ENCODE measurements at places on chromosomes 5 and 9.

GRCh38 chr5:42840842-42841567 is 29.3 kb upstream of the SELENOP start:
- DNase-seq: no peak

GRCh38 chr5:175715627-175716522 is 58.0 kb downstream of the HRH2 start:
- DNase-seq: no peak

DNA sequence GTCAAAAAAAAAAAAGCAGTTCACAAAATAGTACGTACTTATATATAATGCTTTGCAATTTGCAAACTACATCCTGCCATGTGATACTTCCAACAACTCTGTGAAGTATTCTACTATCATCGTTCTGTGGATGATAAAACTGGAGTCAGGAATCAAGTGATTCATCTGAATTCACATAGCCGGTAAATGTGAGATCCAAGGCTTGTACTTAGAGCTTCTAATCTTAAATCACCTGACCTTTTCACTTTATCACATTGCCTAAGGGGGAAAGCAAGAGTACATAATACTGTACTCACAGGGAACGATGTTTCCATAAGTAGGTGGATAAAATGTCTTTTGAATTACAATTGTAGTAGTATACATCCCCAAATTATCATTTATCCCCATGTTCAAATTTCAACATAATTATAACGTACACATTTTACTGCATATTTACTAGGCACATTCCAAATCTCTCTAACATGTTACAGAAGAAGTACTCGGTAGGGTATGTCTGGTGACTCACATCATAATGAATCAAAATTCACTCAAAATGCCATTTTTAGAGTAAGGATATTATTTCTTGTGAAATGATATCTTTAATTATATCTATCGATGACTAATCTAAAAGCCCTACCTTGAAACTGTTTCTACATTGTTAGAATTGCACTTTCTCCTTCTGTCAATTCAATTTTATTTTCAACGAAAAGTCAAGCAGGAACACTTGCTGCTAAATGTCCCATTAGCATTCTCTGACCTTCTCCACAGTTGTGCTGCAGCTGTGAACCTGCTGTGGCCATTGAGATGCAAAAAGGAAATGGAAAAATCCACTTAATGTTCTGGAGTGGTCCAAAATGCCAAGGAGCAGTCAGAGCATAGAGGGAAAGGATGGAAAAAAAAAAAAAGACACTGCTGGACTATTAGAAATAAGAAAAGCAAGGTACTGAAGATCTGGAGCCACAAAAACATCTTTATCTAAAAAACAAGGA is 78.9 kb downstream of the OR2K2 start:
- no peak for DNase-seq

DNA sequence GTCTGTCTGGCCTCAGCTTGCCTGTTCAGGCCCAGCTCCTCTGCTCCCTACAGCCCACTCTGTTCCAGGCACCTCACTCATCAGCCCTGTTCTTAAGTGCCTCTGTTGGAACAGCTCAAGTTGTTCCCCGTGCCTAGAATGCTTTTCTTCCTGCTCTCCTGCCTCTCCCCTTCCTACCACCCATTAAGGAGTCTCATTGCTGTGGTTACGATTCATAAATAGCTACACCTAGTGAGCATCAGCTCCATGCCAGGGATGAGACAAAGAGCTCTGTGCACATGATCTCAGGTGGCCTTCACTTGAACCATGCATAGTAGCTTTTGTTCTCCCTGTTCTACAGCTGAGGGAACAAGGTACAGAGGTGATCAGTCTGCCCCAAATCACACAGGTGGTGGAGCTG is 54.3 kb downstream of the PSD2 start:
- no peak for DNase-seq

- no peak for DNase-seq
Observed at GRCh38 chr5:5037674-5038073, 102.5 kb upstream of the ADAMTS16 start.

- DNase-seq: no peak
Observed at GRCh38 chr5:43418561-43418960, 6.4 kb upstream of the CCL28 start.

DNA sequence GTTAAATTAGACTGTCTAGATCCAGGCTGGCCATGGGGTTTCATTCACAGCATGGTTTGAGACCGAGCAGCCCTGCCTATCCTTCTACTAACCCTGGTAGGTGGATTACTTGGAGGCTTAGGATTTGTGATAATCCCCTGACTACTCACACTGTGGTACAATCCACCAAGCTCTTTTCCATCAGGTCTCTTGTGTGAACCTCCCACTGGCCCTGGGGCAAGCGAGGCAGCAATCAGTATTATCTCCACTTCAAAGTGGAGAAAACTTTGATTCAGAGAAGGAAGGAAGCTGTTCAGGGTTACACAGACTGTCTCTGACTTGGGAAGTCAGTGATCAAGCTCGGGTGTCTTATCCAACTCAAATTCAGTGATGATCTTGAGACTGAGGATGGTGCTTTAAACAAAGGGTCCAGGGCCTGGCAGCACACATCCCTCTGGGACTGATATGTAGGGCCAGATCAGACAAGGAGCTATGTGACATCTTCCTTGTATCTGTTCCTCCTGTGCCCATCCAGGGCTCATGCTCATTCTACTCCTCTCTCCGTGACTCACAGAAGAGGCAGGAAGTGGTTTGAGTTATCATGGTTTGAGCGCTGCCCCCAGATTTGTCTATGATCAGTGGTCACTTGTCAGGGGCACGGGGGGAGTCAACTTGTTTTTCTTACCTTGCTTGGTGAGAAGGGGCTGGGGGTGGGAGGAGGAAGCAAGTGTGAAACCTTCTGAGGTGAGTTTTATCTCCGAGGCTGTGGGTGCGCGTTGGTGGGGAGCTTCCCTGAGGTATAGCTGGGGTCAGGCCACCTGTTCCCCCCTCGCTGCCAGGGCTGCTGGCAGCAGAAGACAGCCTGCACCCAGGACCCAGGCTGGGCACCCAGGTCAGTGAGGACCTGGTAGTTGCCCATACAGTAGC is 48.6 kb downstream of the RGS3 start:
- peak; percentile 82 for DNase-seq

DNA sequence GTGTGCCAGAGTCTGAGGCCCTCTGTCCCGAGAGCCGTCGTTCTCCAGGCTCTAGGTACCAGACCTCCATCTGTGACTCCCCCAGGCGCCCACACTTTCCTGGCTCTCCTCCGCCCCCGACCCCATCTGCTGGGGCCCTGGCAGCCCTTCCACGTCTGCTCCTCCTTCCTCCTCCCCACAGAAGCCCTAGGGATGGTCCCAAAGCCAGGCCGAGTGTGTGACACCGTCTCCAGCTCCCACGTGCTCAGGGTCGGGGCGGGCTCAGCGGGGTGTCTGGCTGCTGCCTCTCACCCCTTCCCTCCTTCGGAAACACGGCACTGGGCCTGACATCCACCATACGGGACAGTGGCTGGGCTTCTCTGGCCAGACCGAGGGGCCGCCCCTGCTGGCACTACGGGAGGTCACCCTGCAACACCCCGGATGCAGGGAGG is 20.5 kb upstream of the SLC6A19 start:
- DNase-seq: no peak

GRCh38 chr9:73006986-73007385 is 54.1 kb upstream of the ALDH1A1 start:
- no peak for DNase-seq

DNA sequence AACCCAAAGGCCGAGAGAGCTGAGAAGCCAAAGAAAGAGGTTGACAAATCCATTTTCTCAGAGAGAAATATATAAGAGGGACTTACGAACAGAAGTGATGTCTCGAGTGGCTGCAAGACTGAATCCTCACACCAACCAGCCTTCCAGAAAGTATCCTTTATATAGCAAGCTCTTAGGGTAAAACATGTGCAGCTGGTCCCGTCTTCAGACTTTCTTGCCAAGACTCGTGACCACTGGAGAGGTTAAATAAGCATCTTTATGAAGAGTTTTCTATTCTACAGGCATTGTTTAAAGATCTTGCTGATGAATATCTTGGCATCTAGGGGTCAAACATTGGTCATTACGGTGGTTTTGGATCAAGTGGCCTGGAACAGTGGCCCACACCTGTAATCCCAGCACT is 16.9 kb upstream of the SLC22A4 start:
- no peak for DNase-seq

GRCh38 chr5:74762599-74762998 is 4.3 kb downstream of the GFM2 start:
- peak; percentile 27 for DNase-seq

- DNase-seq: peak; percentile 95
Observed at GRCh38 chr9:123929870-123930831, at the start of gene DENND1A. TSS of gene DENND1A (minus strand) at chr9:123930126. CDS start at chr9:123929905, 221 bp downstream.

GRCh38 chr5:109900911-109901627 is 211.3 kb downstream of the MAN2A1 start:
- no peak for DNase-seq

DNA sequence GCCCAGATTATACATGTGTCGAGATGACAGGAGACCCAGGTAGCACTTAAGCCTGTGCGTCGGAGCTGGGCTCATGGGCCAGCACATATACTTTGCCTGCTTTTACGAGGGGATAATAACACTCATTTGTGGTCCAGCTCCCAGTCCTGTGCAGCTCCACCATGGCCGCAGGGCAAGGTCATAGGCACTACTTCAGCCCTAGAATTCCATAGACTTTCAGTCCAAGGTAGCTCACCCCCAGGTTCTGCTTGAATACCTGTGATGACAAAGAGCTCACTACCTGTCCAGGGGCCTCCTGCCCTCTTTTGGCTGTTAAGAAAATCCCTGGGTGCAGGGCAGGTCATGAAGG is 1.7 kb downstream of the CORO2A start:
- DNase-seq: no peak

DNA sequence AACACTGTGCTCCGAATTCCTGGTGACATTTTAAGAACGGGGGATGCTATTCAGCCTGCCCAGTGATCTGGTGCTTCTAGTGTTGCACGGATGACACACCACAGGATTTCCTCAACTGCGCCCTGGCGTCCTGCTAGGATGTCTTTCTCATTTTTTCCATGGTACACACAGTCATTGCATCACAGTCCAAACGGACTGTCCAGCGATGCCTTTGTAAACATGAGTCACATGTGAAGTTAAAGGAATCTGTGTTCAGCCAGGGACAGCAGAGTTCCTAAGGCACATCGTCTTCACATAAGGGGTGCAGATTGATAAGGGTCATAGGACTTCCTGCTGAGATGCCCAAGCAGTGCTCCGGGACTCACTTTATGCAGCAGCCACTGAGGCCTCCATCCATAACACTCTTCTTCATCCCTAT is 9.3 kb upstream of the PTPN3 start:
- no peak for DNase-seq

GRCh38 chr5:176994460-176995121 is 12.0 kb downstream of the UIMC1 start:
- DNase-seq: no peak

DNA sequence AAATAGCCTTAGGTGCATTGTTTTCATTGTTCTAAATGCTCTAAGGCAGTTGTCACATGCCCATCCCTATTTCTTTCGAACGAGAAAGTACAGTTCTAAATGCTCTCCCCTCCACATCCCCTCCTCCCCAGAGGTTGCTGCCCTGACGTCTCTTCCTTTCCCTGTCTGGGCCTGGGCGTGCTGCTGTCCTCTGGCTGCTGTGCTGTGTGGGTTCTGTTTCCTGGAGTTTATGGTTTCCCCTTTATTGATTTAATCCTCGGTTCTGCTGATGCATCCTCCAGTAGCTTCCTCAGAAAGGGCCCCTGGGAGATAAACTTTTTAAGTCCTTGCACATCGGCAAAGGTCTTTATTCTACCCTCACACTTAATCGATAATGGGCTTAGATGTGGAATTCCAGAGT is 48.8 kb downstream of the MVB12B start:
- DNase-seq: no peak

DNA sequence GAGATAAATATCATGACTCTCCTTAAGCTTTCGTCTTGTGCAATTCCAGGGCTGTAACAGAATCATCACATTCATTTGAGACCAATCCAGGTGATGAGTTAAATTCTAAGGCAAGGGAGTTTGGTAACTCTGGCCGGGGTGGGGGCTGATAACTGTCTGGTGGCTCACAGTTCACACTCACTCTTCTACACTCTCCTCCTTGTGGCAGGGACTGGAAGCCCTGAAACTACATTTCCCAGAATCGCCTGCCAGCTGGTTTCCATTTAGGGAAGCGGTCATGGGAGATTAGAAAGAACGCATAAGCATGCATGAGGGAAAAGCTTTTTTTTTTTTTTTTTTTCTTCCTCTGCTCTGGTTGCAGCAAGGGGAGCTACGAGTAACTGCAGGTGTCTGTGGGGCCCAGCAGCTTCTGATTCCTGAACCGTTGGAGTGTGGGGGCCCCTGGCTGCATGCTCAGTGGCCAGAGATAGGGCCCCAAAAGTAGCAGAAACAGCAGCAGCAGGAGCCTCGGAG is 154.8 kb upstream of the TBC1D2 start:
- DNase-seq: no peak

GRCh38 chr5:16927613-16928012 is 8.5 kb downstream of the MYO10 start:
- no peak for DNase-seq

GRCh38 chr5:180328296-180329137 is 24.6 kb downstream of the GFPT2 start:
- peak; percentile 88 for DNase-seq

GRCh38 chr5:159804121-159804520 is 112.2 kb upstream of the ADRA1B start:
- DNase-seq: no peak

- DNase-seq: no peak
Observed at GRCh38 chr9:3262826-3263529, 262.8 kb downstream of the RFX3 start.

DNA sequence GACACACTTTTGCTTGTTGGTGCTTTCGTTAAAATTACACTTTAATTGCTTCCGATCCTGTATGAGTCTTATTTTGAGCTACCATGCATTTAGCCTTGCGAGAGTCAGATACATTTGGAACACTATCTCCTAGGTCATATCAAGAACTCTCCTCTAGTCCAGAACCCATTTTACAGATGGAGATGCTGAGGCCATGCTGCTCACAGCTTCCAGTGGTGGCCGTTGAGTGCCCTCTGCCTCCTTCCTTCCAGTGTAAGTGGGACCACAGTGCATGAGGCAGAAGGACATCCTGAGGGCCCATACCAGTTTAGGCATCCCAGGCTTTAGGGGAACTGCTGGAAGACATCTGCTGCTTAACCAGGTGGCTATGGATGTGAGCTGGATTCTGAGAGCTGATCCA is 6.9 kb downstream of the CCNI2 start:
- no peak for DNase-seq

- DNase-seq: peak; percentile 56
Observed at GRCh38 chr9:132670457-132671391, at the start of gene GTF3C4. TSS of gene GTF3C4 (plus strand) at chr9:132670464. CDS start at chr9:132670599, 135 bp downstream.

GRCh38 chr5:122937914-122938313 is 92.5 kb downstream of the SNX24 start:
- no peak for DNase-seq
